AG04449 (cell line): ENCODE measurements at places on chromosomes 6 and 20.
A peak's percentile ranks its signal among the peaks of the same experiment; 100 is the strongest.

- no peak for DNase-seq
These were observed 6.0 kb downstream of the NELFCD start for GRCh38 chr20:58986968-58987517.

GRCh38 chr6:138640028-138640427 is 133.5 kb upstream of the CCDC28A start:
- DNase-seq = no peak

DNA sequence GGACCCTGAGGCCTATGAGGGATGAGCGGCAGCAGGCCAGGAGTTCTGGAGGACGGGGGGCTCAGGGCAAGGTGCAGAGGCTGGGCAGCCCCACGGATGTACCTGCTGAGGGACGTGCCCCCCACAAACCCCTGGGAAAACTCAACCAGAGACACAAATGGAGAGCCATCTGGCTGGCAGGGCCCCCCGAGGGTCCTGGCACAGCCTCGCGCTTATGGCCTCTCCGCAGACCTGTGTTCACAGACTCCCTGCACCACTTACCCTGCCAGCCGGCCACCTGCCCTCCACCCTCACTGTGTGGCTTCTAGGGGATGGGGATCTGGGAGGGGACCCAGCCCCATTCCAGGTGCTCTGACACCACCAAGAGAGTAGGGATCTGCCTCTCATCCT is 3.4 kb upstream of the ZBTB46 start:
- no peak for DNase-seq

DNA sequence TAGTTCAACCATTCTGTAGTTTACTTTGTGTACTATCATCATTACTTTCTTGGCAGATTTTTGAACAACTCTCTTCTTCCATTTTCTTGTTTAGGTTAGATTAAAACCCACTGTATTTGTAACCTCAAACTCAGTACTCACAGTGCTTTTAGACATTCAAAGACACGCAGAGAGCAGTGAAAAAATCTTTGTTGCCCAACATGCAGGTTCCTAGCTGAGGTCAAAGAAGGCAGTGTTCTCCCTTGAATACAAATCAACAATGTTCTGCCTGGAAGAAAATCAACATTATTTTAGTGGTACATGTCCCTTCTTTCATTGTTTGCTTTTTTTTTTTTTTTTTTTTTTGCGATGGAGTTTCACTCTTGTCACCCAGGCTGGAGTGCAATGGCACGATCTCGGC is 11.2 kb downstream of the CYB5R4 start:
- DNase-seq = no peak

- no peak for DNase-seq
These were observed 598 bp downstream of the HLA-B start for GRCh38 chr6:31356216-31356945.

GRCh38 chr6:72048080-72048479 is 161.7 kb downstream of the RIMS1 start:
- DNase-seq = no peak

GRCh38 chr20:8854571-8854970 is 214.3 kb upstream of the PLCB4 start:
- no peak for DNase-seq

- DNase-seq = no peak
These were observed 53.6 kb downstream of the JPH2 start for GRCh38 chr20:44133424-44133823.

- no peak for DNase-seq
These were observed 43.3 kb downstream of the SLC2A10 start for GRCh38 chr20:46752728-46753127.

- DNase-seq = no peak
These were observed 28.8 kb downstream of the METTL24 start for GRCh38 chr6:110329348-110329713.

DNA sequence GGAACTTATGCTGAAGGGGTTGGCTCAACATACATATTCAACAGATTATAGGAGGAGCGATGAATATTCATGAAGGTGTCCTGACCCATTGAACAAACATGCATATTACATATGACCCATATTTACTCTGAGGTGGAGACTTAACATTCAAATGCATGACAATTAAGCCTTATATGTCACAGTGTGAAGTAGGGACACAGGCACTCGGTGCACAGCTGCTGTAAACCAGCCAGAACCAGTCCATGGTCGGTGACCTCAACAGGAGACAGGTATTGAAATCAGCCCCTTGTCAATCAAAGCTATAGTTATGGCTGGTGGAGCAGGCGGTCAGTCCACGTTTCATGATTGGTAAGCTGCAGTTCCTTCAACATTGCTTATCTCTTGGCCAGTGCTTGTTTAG is 347.3 kb downstream of the THBS2 start:
- DNase-seq = no peak

- DNase-seq = no peak
These were observed 718.4 kb upstream of the CHD6 start for GRCh38 chr20:42336576-42336975.

DNA sequence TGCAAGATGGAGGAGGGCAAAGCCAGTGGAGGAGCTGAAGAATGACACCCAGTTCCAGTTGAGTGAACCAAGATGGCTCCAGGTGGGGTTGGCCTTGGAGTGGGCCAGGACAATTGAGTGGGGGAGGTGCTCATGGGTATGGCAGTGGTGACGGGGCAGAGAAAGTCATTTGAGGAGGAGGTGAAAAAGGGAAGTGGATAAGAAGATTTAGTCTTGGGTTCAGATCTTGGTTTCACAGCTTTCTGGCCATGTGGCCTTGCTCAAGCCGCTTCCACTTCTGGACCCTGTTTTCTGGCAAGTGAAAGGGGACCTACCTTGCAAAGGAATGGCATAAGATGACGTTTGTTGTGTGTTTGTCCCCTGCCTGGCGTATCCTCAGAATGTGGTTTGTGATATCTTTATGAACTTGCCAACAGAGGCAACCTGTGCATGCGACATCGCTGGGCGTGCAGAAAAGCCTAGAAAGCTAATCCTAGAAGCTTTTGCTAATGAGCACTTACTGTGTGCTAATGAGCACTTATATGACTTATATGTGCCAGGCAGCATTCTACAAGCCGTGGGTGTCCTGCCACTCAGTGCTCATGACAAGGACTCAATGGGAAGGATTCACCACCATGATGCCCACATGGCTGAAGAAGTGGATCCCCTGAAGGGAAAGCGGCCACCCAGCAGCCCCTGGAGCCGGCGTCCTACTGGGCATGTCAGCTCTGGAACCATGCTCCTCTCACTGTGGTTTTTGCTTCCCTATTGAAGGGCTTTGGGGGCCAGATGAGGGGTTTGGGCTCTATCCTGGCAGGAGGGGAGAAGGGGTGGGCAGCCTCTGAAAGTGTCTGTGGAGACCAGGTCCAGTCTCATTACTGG is 23.6 kb upstream of the STX16 start:
- DNase-seq = no peak

DNA sequence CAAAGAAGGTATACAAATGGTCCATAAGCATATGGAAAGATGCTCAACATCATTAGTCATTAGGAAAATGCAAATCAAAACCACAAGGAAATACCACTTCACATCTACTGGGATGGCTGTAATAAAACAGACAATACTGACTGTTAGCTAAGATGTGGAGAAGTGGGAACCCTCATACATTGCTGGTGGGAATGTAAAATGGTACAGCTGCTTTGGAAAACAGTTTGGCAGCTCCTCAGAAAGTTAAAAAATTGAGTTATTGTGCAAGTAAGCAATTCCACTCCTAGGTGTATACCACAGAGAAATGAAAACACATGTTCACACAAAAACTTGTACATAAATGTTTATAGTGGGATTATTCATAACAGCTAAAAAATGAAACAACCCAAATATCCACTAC is 173.0 kb upstream of the JAG1 start:
- DNase-seq = no peak

- no peak for DNase-seq
These were observed 243.7 kb downstream of the TFAP2C start for GRCh38 chr20:56872620-56873458.

DNA sequence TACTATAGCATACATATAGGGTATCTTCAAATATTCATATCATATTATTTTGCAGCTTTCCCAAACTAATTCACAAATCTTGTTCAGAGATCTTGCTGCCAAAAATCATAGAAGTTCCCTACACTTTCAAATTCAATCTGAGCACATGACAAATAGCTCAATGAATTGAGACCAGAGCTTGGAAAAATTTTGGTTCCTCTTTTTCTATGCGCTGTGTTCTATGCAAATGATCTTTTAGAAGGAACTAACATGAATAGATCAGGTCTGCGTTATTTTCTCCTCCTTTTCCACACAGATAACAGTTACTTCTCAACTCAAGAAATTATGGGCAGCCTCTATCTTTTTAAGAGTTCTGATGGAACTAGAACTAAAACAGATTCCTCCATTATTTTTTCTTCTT is 316.3 kb downstream of the ARHGAP18 start:
- no peak for DNase-seq

DNA sequence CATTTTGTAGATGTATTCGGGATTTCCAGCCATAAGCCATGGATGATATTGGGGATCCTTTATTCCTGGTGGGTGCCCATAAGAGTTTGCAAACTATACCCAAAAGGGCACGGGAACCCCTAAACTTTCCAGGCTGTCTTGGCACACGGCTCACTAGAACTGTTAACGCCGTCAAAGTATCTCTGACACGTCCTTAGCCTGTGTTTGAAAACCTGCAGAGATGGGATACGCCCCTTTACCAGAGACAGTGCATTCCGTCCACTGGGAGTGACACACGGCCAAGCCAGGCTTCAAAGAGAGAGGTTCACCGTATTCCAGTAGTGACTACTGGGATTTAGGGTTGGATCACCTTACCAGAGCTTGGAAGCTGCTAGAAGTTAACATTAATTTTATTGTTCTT is 95.0 kb downstream of the THBS2 start:
- no peak for DNase-seq

GRCh38 chr20:51452734-51453365 is 89.7 kb downstream of the NFATC2 start:
- no peak for DNase-seq

DNA sequence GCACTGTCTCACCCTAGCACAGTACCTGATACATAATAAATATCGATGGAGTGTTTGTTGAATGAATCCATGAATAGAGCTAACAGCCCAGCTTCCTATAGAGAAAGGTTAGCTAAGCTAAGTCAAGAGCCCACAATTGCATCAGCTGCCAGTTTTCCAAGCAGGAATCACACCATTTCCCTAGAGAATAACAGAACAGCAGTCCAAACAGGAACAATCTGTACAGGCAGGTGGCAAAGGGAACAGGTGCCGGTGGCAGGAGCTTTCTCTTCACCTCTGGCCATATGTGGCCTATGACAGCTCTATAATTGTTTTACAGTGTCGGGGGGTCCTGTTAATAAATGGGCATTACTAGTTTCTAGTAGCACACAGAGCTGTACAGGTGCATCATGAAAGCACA is 38.8 kb downstream of the ISM1 start:
- no peak for DNase-seq

DNA sequence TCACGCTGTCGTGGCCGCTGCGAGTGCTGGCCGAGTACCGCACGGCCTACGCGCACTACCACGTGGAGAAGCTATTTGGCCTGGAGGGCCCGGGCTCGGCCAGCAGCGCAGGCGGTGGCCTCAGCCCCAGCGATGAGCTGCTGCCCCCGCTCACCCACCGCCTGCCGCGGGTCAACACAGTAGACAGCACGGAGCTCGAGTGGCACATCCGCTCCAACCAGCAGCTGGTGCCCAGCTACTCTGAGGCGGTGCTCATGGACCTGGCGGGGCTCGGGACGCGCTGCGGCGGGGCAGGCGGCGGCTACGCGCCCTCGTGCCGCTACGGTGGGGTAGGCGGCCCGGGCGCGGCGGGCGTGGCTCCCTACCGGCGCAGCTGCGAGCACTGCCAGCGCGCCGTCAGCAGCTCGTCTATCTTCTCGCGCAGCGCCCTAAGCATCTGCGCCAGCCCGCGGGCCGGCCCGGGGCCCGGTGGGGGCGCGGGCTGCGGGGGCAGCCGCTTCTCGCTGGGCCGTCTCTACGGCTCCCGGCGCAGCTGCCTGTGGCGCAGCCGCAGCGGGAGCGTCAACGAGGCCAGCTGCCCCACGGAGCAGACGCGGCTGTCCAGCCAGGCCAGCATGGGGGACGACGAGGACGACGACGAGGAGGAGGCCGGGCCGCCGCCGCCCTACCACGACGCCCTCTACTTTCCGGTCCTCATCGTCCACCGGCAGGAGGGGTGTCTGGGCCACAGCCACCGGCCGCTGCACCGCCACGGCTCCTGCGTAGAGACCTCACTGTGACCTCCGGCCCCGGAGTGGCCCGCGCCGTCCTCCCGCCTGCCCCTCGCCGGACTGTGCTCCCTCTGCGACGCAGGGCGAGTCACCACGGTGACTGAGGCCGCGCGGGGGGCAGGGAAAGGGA is 5.7 kb downstream of the TMEM151B start:
- DNase-seq = no peak

GRCh38 chr20:51411870-51412269 is 130.6 kb downstream of the NFATC2 start:
- no peak for DNase-seq

- DNase-seq = no peak
These were observed 72.1 kb downstream of the FILIP1 start for GRCh38 chr6:75421316-75422023.

DNA sequence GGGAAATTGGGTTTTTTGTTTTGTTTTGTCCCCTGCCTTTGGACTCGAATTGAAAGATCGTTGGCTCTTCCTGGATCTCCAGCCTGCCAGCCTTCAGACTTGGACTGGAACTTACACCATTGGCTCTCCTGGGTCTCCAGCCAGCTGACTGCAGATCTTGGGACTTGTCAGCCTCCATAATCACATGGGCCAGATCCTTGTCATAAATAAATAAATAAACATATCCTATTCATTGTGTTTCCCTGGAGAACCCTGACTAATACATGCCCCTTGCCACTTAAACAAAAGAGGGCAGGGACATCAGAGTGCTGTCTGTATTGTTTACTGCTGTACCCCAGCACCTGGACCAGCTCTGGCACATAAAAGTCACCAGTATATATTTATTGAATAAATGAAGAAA is 101.5 kb downstream of the CAP2 start:
- no peak for DNase-seq

DNA sequence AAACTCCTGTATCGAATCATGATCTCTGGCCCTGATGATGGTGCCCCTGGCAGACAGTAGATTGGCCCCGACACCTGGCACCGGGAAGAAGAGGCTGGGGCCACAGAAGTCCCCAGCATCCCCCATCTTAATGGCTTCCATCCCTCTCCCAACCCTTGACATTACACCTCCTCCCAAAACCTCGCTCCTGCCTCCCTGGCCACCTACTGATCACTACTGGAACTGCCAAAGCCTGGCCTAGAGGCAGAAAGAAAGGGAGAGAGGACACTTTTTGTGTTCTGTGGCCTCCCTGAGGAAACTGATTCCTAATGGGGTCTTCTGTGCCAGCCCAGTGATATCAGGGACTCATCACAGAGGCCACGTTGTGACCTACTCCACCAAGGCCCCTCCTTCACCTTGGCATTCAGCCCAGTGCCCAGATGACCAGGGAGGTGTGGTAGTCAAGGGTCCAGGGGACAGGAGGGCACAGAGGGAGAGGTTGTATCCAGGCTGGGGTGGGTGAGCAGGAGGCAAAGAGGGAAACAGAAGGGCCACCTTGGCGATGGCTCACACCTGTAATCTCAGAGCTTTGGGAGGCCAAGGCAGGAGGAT is 6.1 kb downstream of the C20orf173 start:
- no peak for DNase-seq

GRCh38 chr6:958488-958887 is 265.5 kb upstream of the EXOC2 start:
- peak; percentile 38 for DNase-seq
